ENCODE measurements at places on chromosomes 7 and 10. TPM values are rescaled to one million over a fixed set of nuclear protein-coding genes. Genes with fewer than 3 reads are reported as not detected.

Gene CAMK2B
- 0.20 TPM for total RNA-seq

Gene DNAH11
- total RNA-seq, result 0.05 TPM

Gene AMPH
- 0.17 TPM for total RNA-seq

Gene CREB5
- total RNA-seq, result 14.1 TPM

Gene PLEKHS1
- 0.45 TPM for total RNA-seq

Gene RAMP3
- total RNA-seq, result not detected

Gene C10orf62
- total RNA-seq, result 0.35 TPM

Gene PNLIPRP1
- total RNA-seq, result not detected

Gene GPER1
- 1.6 TPM for total RNA-seq

Gene FAM25A
- not detected for total RNA-seq

Gene IMPDH1
- 40.1 TPM for total RNA-seq

Gene KCND2
- total RNA-seq, result 0.05 TPM

Gene BMI1
- total RNA-seq, result 46.2 TPM

Gene SLC25A13
- 92.2 TPM for total RNA-seq

Gene PDZD8
- total RNA-seq, result 26.7 TPM

Gene RBP4
- 5.8 TPM for total RNA-seq

Gene PHTF2
- 9.4 TPM for total RNA-seq

Gene NPFFR1
- total RNA-seq, result not detected

Gene PDZD7
- 4.7 TPM for total RNA-seq

Gene AOAH
- 1.9 TPM for total RNA-seq

Gene LRIT1
- total RNA-seq, result not detected

Gene HACD1
- 40.3 TPM for total RNA-seq

Gene CYP17A1
- 0.45 TPM for total RNA-seq

Gene FXYD4
- total RNA-seq, result not detected

Gene SFTPD
- total RNA-seq, result 0.30 TPM

Gene CRTAC1
- 0.17 TPM for total RNA-seq

Gene NKX1-2
- not detected for total RNA-seq

Gene ASAH2
- total RNA-seq, result 0.17 TPM

Gene GDF2
- total RNA-seq, result not detected

Gene SLC18A3
- 0.10 TPM for total RNA-seq

Gene OR2A1
- 0.05 TPM for total RNA-seq

Gene LRRC17
- total RNA-seq, result 2.6 TPM

Gene PRPS1L1
- not detected for total RNA-seq

Gene CCDC172
- not detected for total RNA-seq

Gene MRPS16
- total RNA-seq, result 106 TPM

Gene GRID2IP
- 0.69 TPM for total RNA-seq

All from renal cortical epithelial cell (primary cell).